ENCODE measurements at places on chromosomes 1 and 21.

GRCh38 chr1:24875257-24875656, 54.8 kb downstream of the RUNX3 start:
- peak; percentile 6 for DNase-seq

GRCh38 chr1:47338249-47339077, 4.9 kb downstream of the CMPK1 start:
- DNase-seq: no peak

DNA sequence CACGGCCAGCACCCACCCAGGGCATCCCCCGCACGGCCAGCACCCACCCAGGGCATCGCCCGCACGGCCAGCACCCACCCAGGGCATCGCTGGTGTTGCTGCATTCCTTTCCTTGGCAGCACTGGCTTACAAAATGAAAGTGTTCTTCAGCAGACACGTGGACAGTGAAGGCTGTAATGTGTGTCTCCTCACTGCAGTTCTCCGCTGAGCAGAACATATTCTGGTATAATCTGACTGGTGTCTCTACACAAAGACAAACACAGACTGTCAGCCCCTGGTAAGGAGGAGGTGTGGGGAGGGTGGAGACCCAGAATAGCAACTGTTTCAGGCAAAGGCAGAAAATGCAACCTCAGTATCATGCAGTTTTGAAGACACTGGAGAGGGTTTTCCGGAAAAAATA, 7.3 kb downstream of the LYPD8 start:
- no peak for DNase-seq

- peak; percentile 54 for DNase-seq
These were observed 27.1 kb downstream of the SLC30A1 start for GRCh38 chr1:211551638-211552460.

- DNase-seq: no peak
These were observed 17.6 kb upstream of the PARP1 start for GRCh38 chr1:226425431-226426031.

DNA sequence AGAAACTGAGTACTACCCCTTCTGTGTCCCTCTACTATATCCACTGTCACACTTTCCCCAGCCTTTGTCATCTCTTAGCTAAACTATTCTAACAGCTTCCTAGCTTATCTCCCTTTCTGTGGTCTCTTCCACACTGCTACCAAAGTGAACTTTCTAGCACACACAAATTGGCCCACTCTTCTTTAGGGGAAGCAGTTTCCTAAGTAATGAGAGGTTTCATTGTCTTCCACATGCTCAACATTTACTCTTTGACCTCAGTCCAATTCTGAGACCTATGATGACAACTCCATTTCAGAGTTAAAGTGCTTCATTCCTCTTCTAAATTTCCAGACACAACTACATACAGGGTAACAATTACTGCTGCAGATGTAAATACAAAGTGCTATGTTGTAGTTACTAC, 32.9 kb downstream of the SCYL3 start:
- DNase-seq: no peak

- DNase-seq: no peak
These were observed 13.9 kb downstream of the DLGAP3 start for GRCh38 chr1:34915521-34915920.
